ENCODE measurements at places on chromosomes 13 and 19.
A peak's percentile ranks its signal among the peaks of the same experiment; 100 is the strongest.

DNA sequence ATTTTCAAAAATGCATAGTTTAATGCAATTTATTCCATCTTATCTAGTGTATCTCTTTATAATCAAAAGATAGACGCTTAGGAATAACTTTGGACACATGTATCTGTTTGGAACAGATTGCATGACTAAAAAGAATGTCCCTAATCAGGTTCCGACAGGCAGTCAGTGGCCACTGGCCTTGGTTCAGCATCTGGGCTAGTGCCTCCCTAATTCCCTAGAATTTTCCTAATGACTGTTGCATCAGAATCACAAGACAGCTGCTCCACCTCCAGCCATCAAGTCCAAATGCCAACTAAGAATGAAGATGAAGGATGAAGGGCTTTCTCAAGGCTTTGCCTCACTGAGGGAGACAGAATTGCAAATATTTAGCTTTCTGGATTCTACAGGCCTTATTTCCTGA lies 173.8 kb downstream of the EFNB2 start:
- DNase-seq: no peak

- no peak for DNase-seq
Observed at GRCh38 chr13:97234236-97234635, 12.1 kb downstream of the MBNL2 start.

DNA sequence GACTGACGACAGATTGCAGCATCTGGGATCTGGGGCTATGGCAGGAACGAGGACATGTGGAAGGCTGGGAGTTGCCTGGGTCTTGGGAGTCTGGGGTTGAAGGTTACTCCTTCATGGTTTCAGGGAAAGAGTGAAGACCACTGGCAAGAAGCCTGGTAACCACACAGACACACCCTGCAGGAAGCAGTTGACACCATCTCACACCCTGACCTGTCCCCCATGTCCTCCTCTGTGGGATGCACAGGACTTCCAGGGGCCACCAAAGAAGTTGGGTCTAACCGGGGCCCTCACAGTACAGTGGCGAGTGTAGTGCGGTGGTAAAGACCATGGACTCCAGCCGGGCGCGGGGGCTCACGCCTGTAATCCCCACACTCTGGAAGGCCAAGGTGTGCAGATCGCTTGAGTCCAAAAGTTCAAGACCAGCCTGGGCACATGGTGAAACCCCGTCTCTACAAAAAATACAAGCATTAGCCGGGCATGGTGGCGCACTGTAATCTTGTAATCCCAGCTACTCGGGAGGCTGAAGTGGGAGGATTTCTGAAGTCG lies 10.6 kb upstream of the FFAR2 start:
- no peak for DNase-seq

DNA sequence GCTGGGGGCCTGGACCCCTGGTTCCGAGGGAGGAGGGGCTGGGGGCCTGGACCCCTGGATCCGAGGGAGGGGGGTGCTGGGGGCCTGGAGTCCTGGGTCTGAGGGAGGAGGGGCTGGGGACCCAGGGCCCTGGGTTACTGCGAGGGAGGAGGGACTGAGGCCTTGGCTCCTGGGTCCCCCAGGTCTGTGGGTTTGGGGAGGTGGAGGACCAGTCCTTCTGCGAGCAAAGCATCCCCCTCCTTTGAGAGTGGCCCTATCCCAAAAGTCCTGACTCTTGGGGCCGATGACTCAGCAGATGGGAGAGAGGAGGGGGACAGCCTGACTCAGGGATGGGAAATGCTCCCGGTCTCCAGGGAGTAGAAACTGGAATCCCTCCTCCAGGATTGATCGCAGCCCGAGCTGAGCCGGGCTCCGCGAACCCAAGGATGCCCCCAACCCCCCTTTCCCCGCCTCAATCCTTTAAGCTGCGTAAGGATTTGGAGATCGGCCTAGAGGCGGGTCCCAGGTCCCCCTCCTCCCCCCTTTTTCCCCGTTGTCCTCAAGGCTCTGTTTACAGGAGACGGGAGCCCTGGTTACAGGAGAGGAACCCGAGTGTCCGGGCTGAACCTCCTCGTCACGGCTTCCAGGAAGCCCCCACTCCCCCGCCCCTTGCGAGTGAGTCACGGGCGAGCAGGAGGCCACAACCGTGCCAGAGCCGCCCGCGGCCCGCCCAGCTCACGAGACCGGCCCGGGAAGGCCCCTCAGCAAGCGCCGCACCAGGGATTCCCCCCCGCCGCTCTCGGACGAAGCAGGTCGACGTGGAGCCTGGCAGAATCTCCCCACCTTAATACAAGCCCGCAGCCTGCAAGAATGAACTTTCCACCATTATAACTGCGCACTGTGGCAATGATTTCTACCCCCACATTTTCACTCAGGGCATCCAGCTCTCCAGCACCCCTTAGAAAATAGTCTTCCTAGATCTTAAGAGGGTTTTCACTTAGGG lies 3.0 kb upstream of the ZFP36 start:
- peak; percentile 94 for DNase-seq

DNA sequence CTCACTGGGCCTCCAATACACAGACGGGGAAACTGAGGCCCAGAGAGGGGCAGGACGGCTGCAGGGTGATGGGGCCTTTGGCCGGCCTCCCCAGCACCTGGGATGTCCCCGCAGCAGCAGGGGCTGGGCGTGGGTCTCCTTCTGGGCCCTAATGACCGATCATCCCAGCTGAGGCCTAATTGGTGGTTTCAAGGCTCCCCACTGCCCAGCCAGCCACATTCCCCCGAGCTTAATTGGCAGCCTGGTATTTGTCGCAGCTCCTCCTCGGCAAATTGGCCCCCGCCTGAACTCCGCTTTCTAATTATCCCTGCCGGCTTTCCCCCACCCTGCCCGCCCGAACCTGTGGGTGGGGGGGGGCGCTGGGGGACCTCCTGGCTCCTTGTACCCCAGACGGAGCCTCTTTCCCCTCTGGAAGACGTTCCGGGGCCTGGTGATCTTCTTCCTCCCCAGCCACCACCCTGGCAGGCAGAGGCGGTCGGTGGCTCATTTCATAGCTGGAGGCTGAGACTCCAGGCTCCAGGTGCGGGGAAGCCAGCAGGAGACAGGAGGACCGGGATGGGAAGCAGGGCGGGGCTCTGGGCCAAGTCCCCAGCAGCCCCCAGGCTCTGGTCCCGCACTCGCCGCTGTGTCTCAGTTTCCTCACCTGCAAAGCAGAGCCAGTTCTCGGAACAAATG lies 27.2 kb upstream of the WDR18 start:
- DNase-seq: no peak

GRCh38 chr13:94209117-94209516 lies 270.4 kb downstream of the DCT start:
- DNase-seq: no peak

DNA sequence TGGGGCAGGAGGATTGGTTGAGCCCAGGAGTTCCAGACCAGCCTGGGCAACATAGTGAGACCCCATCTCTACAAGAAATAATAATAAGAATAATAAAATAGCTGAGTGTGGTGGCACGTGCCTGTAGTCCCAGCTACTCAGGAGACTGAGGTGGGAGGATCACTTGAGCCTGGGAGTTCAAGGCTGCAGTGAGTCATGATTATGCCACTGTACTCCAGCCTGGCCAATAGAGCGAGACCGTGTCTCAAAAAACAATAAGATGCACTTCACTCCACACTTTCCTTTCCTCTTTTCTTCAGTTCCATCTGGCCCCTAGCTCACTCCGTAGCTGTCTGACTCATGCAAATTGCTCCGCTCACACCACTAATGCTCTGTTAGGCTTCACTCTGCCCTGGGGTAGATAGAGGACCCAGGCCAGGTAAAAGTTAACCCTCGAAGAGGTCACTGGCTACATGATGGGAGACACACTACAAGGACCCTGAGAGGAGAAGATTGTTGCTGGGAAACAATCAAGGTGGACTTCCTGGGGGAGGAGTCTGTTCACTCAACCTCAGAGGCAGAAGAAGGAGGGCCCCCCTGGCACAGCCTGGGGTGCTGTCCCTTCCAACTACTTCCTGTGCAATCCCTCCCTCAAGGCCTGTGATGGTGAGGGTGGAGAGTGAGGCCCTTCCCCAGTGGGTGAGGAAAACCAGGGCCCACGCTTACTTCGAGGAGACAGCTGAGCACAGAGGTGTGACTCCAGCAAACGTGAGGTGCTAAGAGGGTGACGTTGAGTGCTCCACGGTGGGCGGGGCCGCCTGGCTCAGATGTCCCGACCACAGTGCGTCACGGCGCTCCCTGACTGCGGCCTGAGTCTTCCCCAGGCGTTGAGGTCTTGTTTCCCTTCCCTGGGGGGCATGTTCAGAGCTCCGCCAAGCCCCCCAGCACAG lies 8.8 kb upstream of the TNFSF9 start:
- DNase-seq: no peak

GRCh38 chr13:48431987-48432615 lies 19.2 kb upstream of the LPAR6 start:
- DNase-seq: no peak

DNA sequence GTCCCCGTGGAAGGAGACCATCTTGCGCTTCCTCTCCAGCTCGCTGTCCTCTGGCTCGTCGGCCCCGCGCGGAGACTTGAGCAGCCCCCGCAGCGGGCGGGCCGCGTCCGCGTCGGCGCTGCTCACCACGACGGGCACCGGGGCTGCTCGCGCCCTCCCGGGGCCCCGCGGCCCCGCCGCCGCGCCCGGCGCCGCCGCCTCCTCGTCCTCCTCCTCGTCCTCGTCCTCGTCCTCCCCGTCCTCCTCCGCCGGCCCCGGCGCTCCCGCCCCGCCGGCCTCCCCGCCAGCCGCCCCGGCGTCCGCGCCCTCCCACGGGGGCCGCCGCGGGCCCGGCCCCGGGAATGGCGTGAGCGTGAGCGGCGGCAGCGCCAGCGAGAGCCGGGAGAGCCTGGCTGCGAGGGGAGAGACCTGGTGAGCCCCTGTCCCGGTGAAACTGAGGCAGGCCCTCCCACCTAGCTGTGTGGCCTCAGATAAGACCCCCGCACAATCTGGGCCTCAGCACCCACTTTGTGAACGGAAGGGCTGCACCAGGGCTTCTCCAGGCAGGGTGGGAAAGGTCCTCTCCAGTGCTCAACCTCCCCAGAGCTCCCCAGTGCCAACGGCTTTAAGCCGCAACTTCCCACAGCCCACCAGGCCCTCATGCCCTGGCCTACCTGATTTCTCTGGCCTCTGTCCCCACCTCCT lies 17.8 kb downstream of the LMTK3 start:
- no peak for DNase-seq

- DNase-seq: no peak
Observed at GRCh38 chr13:89784161-89784809, 1563.2 kb upstream of the MIR17HG start.

DNA sequence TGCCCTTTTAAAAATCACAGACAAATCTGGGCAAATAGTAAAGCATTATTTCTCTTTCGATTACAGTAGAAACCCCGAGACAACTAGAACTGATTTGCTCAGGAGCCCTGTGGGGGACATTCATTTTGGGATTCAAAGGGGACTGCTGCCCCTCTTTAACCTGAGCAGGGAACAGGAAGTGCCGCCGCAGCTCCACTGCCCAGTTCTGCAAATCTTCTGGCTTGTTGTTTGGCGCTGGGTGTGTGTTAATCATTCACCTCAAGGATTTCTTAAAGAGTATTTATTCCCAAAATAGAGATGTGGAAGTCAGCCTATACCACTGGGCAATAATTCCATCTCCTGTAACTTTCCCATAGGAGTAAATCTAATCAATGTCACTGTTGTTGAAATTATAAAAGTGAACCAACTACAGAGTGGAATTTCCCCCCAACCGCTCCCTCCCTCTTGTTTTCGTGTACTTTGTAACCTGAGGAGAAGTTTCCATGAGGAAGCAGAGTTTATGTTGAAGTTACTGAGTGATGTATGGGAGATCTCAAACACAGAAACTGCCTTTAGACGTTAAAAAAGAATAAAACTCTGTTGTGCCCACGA lies 515.8 kb downstream of the KLF12 start:
- DNase-seq: no peak

- DNase-seq: no peak
Observed at GRCh38 chr13:114118511-114119123, 13.8 kb downstream of the RASA3 start.
